ENCODE measurements at places on chromosomes 16 and 17. TPM values are rescaled to one million over a fixed set of nuclear protein-coding genes. Genes with fewer than 3 reads are reported as not detected.

The STH gene
- total RNA-seq, result not detected

The NLRC3 gene
- total RNA-seq, result 0.33 TPM

The CACNG3 gene
- not detected for total RNA-seq

The CCL1 gene
- total RNA-seq, result not detected

The DNAAF8 gene
- total RNA-seq, result 0.83 TPM

The NEUROD2 gene
- total RNA-seq, result not detected

The RBFOX1 gene
- total RNA-seq, result 0.36 TPM

GRCh38 chr17:21373036-21373435 lies 3.1 kb upstream of the KCNJ12 start:
- no peak for DNase-seq
- H3K27ac ChIP-seq, result no peak overlapping the region
- H3K4me3 ChIP-seq, result no peak overlapping the region
- no peaks in the 10 kb centered on the region for H3K36me3 ChIP-seq
- no peaks in the 10 kb centered on the region for H3K4me1 ChIP-seq

DNA sequence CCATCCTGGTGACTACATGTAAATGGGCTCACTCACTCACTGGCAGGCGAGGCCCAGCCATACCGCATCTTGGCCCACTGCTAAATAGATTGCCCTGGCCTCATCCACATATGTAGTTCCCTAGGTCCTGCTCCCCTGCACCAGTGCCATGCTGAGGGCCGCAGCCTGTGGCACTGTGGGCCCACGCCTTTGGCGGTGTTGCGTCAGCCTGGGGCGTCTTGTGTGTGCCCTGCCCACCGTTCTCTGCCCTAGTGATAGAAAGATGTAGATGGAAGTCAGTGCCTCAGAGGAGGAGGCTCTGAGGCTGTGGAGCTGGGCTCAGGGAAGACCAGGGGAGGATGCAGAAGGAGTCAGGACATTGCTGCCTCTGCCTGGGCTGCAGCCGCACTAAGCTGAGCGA lies 18.9 kb downstream of the C17orf75 start:
- no peaks in the 10 kb centered on the region for H3K4me1 ChIP-seq
- no peaks in the 10 kb centered on the region for H3K27me3 ChIP-seq
- no peak overlapping the region for H3K4me3 ChIP-seq
- no peaks in the 10 kb centered on the region for H3K36me3 ChIP-seq

DNA sequence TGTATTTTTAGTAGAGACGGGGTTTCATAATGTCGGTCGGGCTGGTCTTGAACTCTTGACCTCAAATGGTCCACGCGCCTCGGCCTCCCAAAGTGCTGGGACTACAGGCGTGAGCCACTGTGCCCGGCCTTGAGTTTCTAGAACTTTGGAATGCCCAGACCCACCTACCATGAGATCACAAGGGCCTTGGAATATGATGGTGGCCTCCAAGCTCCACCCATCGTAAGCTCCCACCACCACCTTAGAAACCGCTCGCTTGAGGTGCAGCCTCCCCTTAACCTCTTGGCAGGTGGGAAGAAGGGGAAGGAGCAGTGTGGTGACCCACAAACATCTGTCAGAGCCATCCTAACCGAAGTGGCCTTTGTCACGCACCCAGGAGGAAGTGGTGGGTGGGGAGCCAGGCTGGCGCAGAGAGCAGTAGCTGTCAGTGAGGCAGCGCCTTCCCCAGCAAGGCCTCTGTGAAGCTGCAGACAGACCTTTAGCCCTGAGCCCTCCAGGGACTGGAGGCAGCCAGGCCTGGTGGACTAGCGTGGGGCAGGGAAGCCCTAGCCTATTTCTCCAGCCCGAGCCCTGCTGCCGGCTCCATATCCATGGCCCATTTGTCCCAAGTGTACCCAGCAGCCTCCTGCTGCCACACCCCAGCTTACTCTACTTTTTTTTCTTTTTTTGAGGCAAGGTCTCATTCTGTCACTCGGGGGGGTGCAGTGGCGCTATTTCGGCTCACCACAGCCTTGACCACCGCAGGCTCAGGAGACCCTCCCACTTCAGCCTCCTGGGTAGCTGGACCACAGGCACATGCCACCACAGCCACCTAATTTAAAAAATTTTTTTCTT lies 13.1 kb upstream of the SEPHS2 start:
- no peak overlapping the region for H3K4me3 ChIP-seq
- DNase-seq, result peak; percentile 68
- H3K27me3 ChIP-seq, result no peaks in the 10 kb centered on the region
- no peak overlapping the region for H3K27ac ChIP-seq
- H3K36me3 ChIP-seq, result no peaks in the 10 kb centered on the region
- no peaks in the 10 kb centered on the region for H3K4me1 ChIP-seq

- H3K4me3 ChIP-seq, result no peak overlapping the region
- H3K27me3 ChIP-seq, result no peaks in the 10 kb centered on the region
- no peaks in the 10 kb centered on the region for H3K4me1 ChIP-seq
- no peak overlapping the region for H3K27ac ChIP-seq
- DNase-seq, result no peak
- peaks cover 23% of the 10 kb centered on the region for H3K36me3 ChIP-seq
Measured at GRCh38 chr17:69523244-69523861, 108.9 kb downstream of the MAP2K6 start.

- H3K27ac ChIP-seq, result peak overlapping the region; percentile 87
- no peaks in the 10 kb centered on the region for H3K27me3 ChIP-seq
- peaks cover 62% of the 10 kb centered on the region for H3K36me3 ChIP-seq
- DNase-seq, result no peak
- peaks cover 26% of the 10 kb centered on the region for H3K4me1 ChIP-seq
Measured at GRCh38 chr16:87361916-87362619, 21.5 kb downstream of the FBXO31 start.

DNA sequence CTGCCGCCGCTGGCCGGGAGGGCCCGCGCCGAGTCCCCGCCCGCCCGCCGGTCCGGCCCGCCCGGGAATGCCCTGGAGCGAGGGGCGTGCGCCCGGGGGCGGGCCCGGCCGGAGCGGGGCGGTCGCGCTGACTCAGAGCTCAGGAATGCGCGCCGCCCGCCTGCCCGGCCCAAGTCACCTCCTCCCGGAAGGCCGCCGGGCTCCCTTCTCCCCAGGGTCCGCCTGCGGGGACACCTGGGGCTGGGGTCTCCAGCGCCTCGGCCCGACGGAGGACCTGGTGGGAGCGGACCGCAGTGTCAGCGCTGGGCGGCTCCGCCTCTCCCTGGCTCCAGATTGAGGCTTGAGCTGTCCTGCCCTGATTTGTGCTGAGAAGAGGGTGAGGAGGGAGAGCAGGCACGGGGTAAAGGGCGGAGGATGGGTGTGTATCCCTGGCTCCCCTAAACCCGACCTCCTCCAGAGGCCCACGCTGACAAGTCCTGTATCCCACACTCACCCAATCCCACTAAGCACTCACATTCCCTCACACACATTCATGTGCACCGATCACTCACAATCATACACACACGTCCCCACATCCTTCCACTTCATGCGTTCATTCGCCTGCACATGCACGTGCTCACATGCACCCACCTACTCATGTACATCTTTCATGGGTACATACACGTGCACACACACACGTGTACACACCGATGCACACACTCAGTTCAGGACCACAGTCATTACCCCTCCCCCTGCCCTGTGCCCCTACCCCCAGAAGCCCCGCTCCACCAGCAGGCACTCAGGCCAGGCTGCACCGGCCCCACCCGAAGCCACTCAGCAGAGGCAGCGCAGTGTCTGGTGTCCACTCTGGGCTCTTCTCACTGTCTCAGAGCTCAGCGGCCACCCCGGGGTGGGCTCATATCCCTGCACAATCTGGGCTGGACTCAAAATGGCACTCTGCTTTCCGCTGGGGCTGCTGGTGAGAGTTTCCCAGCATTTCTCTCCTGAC lies at the start of gene RHBDF1:
RHBDF1 (minus strand) TSS at position 71 of the 988 bp plus-strand sequence. CDS start 7,616 bp downstream, outside the sequence.
- H3K4me3 ChIP-seq, result peak within 1 kb of the TSS; percentile 79
- peak within 1 kb of the TSS; percentile 95 for H3K27ac ChIP-seq
- DNase-seq, result peak; percentile 84
- H3K27me3 ChIP-seq, result no peaks in the 10 kb centered on the region
- no peaks in the 10 kb centered on the region for H3K36me3 ChIP-seq

DNA sequence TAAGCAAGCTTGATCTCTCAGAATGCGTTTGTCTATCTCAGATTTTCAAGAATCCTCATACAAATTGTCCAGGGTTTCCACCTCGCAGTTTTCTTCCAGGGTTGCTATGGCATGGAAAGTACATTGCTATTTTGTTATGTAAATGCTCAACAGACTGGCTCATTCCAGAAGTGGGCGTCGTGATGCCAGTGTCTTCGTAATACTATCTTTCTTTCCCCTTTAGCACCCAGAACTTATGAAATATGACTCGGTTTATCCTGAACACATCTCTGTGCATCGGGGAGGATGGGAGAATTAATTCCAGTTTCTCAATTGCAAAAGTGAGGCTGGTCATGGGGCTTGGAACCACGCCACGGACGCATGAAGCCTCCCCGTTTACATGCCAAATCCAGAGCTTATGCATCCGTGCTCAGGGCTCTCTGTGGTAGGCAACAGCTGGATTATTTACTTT lies 405.0 kb downstream of the WWOX start:
- H3K36me3 ChIP-seq, result no peaks in the 10 kb centered on the region
- no peak overlapping the region for H3K4me3 ChIP-seq
- H3K27ac ChIP-seq, result peak overlapping the region; percentile 71
- DNase-seq, result peak; percentile 84

DNA sequence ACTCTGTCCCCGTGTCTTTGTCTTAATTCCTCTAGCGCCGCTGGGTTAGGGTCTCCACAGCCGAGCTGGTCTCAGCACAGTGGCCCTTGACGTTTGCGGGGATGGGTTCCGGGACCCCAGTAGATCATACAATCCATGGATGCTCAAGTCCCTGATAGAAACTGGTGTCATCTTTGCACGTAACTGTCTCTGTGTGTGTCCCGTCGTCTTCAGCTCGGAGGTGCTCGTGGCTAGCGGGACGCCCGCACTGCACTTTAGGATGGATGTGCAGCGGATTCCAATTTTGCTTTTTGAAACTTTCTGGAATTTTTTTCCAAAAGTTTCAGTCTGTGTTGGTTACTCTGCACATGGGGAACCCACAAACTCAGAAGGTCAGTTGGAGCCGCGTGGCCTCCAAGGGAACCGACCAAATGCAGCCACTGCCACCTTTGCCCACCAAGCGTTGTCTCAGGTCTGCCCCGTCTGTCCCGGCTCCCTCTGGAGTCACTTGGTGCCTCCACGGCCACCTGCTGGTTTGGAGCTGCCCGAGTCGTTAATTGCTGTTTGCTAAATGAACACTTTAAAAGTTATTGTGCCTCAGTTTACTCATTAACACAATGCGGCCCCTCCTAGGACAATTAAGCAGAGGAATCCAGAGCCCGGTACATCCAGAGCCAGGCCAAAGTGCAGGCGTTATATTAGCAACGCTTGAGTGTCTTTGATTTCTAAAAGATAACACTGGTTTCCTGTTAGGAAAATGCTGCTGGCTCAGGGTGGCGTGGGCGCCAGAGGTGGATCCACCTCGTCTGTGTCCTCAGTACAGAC lies 5.3 kb upstream of the DPEP1 start:
- no peaks in the 10 kb centered on the region for H3K27me3 ChIP-seq
- H3K4me1 ChIP-seq, result no peaks in the 10 kb centered on the region
- H3K27ac ChIP-seq, result no peak overlapping the region

GRCh38 chr16:1614456-1615102 lies 2.4 kb downstream of the CRAMP1 start:
- H3K4me1 ChIP-seq, result peaks cover 48% of the 10 kb centered on the region
- H3K27me3 ChIP-seq, result no peaks in the 10 kb centered on the region
- no peaks in the 10 kb centered on the region for H3K36me3 ChIP-seq
- no peak for DNase-seq

DNA sequence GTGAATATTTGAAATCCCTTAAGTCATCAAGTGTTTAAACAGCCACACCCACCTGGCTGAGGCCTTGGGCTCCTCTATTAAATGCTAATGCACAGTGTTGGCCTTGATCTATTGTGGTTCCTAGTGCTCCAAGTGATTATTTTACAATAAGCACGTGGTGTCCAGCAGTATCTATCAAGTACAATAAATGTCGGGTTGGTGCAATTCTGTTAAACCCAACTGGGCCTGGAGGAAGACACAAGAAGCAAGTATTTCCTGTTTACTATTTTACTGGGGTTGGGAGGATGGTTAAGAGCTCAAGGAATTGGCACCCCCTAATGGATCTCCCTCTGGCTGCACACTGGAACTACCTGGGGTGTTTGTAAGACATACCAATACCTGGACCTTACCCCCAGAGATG lies 72.1 kb upstream of the HNF1B start:
- no peak overlapping the region for H3K4me3 ChIP-seq
- DNase-seq, result no peak
- no peak overlapping the region for H3K27ac ChIP-seq
- H3K4me1 ChIP-seq, result no peaks in the 10 kb centered on the region

DNA sequence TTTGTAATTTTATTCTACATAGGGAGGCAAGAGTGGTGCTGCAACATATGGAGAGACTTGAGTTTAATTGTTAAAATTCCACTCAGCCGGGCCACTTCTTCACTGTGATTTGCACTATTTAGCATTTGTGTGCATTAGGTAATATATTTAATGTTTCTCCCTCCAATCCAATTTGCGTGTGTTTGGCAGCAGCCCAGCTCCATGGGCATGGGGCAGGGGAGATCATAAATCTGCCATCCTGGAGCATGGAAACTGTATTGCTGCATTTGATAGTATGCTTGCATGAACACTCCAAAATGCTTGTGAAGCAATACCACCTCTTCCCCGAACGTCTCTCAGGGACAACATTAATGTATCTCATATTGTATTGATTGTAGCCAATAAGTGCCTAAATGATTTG lies 339.1 kb upstream of the RBFOX1 start:
- no peak overlapping the region for H3K4me3 ChIP-seq
- H3K27ac ChIP-seq, result no peak overlapping the region
- no peaks in the 10 kb centered on the region for H3K4me1 ChIP-seq
- H3K36me3 ChIP-seq, result no peaks in the 10 kb centered on the region
- no peaks in the 10 kb centered on the region for H3K27me3 ChIP-seq

GRCh38 chr17:42279776-42280630 lies 3.8 kb upstream of the STAT5B start:
- H3K4me1 ChIP-seq, result no peaks in the 10 kb centered on the region
- H3K27me3 ChIP-seq, result no peaks in the 10 kb centered on the region
- DNase-seq, result peak; percentile 60
- no peaks in the 10 kb centered on the region for H3K36me3 ChIP-seq

- no peaks in the 10 kb centered on the region for H3K27me3 ChIP-seq
- H3K27ac ChIP-seq, result peak overlapping the region; percentile 77
- no peaks in the 10 kb centered on the region for H3K36me3 ChIP-seq
- no peak overlapping the region for H3K4me3 ChIP-seq
- peaks cover 93% of the 10 kb centered on the region for H3K4me1 ChIP-seq
- peak; percentile 86 for DNase-seq
Measured at GRCh38 chr17:78915872-78916632, 9.1 kb downstream of the TIMP2 start.

GRCh38 chr16:80174416-80174815 lies 366.4 kb upstream of the DYNLRB2 start:
- H3K36me3 ChIP-seq, result no peaks in the 10 kb centered on the region
- no peak for DNase-seq
- no peak overlapping the region for H3K27ac ChIP-seq
- no peak overlapping the region for H3K4me3 ChIP-seq

GRCh38 chr17:8821446-8822105 lies 22.4 kb upstream of the MFSD6L start:
- no peaks in the 10 kb centered on the region for H3K36me3 ChIP-seq
- DNase-seq, result no peak
- no peak overlapping the region for H3K4me3 ChIP-seq
- no peak overlapping the region for H3K27ac ChIP-seq

- peaks cover 75% of the 10 kb centered on the region for H3K27me3 ChIP-seq
- H3K36me3 ChIP-seq, result no peaks in the 10 kb centered on the region
- H3K27ac ChIP-seq, result no peak overlapping the region
- DNase-seq, result no peak
Measured at GRCh38 chr17:48335858-48336500, 94.0 kb downstream of the SKAP1 start.

- no peaks in the 10 kb centered on the region for H3K27me3 ChIP-seq
- no peak overlapping the region for H3K4me3 ChIP-seq
- H3K27ac ChIP-seq, result no peak overlapping the region
- no peaks in the 10 kb centered on the region for H3K4me1 ChIP-seq
- no peak for DNase-seq
- H3K36me3 ChIP-seq, result no peaks in the 10 kb centered on the region
Measured at GRCh38 chr17:76442341-76443338, 10.3 kb downstream of the UBE2O start.

Data from sigmoid colon (tissue), 7 donors.